ENCODE measurements at places on chromosomes 5 and 9.

- DNase-seq: no peak
Measured at GRCh38 chr5:178450121-178451028, 139.8 kb downstream of the COL23A1 start.

- DNase-seq: peak; percentile 20
Measured at GRCh38 chr5:82107267-82107666, 135.4 kb downstream of the ATG10 start.

GRCh38 chr5:179113945-179114641 lies 53.9 kb downstream of the ZNF354C start:
- no peak for DNase-seq

DNA sequence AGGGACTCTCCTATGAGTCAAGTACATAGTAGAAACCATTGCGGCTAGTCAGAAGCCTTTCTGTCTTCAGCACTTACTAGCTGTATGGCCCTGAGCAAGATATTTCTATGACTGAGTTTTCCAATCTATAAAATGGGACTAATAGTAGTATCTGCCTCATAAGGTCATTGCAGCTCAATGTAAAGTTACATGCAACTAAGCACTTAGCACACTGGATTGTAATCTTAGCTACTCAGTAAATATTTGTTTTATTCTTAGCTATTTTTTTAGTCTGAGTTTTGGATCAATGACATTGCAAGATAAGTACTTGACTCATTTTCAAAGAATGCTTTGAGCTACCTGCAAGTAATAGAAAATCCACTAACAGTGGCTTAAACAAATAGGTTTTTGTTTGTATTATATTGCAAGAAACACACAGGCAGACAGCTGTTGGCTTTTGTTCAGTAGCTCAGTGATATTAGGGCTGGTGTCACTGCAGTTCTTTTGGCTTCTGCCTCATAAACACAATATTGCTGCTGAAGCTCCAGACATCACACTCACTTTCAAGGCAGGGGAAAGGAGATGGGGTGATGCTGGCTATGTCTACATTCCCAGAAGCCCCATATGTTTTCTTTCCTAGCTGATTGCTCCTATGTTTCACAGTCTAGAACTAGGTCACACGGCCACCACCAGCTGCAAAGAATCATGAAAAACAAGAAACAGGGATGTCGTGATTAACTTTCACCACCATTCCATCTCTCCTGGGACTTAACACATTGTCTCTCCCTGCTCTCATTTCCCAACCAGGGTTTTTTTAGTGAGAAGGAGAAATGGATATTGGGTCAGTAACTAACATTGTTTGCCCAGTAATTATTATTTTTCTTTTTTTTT lies 26.9 kb upstream of the FAT2 start:
- DNase-seq: no peak

DNA sequence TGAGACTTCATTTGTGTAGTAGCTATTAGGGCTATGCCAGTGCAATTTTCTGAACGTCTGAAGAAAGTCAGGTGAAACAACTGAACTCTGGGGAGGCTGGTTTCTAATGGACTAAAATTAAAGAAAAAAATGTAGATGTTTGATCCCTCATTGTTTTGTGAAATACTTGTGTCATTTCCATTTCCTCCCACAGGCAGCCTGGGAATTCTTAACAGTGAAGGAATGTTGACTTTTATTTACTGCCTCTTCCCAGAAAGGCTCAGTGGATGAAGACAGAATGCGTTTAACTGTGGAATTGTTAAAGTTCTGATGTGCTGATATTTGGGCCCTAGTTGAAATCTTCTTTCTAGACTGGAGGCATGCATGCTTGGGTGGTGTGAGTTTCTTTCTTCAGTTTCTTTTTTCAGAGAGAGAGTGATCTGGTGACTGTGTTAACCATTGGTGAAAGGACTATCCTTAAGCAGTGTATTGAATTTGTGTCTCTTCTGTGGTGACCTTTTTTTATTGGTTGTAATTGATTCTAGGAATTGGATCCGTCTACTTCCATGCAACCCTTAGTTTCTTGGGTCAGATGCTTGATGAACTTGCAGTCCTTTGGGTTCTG lies 15.5 kb downstream of the ACER2 start:
- peak; percentile 43 for DNase-seq

DNA sequence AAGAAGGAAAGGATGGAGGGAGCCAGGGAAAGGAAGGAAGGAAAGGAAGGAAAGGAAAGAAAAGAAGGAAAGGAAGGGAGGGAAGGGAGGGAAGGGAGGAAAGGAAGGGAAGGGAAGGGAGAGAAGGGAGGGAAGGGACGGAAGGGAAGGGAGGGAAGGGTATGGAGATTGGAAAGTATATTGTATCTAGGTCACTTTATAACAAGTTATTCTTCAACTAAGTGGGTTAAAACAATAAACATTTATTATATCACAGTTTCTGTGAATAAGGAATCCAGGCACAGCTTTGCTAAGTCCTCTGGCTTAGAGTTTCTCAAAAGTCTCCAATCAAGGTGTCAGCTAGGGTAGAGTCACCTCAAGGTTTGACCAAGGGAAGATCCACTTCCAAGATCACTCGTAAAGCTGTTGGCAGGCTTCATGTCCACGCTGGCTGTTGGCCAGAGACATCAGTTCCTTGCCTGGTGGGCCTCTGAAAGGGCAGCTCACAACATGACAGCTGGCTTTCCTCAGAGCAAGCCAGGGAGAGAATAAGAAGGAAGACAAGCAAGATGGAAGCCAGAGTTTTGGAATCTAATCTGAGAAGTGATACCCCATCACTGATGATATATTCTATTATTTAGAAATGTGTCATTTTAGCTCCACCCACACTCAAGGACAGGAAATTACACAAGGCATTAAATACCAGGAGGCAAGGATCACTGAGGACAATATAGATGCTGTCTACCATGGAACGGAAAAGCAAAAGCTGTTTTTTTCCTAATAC lies 105.1 kb downstream of the DEPDC1B start:
- no peak for DNase-seq

GRCh38 chr5:74149395-74149794 lies 491.1 kb downstream of the ENC1 start:
- peak; percentile 76 for DNase-seq

DNA sequence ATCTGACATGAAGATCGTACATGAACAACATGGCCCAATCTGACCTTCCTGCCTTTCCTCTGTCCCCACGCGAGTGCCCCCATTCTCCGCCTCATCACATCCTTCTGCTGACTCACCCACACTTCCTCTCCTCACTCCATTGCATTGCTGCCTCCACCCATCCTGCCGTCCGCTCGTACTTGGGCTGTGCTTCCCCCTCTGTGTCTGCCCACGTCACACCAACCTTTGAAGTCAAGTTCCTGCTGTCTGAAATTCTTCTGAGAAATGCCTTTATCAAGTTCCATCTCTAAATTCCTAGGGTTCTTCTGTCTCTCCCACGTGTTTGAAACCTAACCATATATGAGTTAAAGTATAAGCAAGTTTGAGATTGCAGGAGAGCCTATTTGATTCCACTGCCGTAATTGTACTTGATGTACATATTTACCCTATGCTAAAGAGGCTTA lies 18.0 kb upstream of the STARD4 start:
- DNase-seq: peak; percentile 57

- DNase-seq: no peak
Measured at GRCh38 chr9:114235033-114235661, 79.8 kb downstream of the COL27A1 start.

- no peak for DNase-seq
Measured at GRCh38 chr5:176391999-176392398, 3.4 kb downstream of the HIGD2A start.

GRCh38 chr5:134937526-134937925 lies 30.2 kb upstream of the CATSPER3 start:
- DNase-seq: no peak
